ENCODE measurements at places on chromosomes 16 and 17.

DNA sequence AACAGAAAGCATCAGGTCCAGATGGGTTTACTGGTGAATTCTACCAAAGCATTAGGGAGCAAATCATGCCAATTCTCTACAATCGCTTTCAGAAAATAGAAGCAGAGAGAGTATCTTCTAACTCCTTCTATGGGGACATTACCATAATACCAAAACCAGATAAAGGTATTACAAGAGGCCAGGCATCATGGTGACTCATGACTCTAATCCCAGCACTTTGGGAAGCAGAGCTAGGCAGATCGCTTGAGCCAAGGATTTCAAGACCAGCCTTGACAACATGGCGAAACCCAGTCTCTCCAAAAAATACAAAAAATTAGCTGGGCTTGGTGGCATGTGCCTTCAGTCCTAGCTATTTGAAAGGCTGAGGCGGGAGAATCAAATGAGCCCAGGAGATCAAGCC, 23.0 kb downstream of the HBQ1 start:
- DNase-seq: no peak

DNA sequence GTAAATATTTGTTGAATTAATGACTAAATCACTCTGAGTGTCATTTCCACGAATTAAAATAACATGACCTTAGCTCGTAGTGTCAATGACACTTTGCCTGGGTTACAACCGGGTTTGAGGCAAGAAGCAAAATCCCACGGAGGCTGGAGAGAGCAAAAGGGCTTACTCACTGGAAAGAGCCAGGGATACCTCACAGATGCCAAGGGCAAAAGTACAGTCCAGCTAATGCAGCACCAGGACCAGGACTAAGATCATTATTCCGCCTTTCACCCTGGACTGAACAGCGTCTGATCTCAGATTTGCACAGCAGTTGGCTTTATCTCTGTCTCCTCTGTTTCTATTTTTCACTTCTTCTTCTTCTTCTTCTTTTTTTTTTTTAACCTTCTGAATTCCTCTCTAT, 175.5 kb downstream of the SHISA9 start:
- DNase-seq: no peak

DNA sequence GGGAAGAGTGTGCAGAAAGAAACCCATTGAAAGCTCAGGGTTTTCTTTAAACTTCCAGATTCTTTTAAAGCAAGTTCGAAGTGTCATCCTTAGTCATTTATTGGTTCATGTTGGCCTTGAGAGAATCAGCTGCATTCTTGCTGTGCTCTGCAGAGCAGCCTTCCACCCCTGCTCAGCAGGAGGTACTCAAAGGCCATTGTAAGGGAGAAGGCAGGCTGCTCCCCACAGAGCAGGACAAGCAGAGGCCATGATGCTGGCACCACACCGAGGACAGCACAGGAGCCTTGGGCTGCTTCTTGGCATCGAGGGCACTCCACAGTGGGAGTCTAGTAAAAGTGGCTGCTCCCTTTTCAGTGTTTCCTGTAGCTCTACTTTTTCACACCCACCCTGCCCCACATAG, 29.6 kb downstream of the NMT1 start:
- DNase-seq: no peak

DNA sequence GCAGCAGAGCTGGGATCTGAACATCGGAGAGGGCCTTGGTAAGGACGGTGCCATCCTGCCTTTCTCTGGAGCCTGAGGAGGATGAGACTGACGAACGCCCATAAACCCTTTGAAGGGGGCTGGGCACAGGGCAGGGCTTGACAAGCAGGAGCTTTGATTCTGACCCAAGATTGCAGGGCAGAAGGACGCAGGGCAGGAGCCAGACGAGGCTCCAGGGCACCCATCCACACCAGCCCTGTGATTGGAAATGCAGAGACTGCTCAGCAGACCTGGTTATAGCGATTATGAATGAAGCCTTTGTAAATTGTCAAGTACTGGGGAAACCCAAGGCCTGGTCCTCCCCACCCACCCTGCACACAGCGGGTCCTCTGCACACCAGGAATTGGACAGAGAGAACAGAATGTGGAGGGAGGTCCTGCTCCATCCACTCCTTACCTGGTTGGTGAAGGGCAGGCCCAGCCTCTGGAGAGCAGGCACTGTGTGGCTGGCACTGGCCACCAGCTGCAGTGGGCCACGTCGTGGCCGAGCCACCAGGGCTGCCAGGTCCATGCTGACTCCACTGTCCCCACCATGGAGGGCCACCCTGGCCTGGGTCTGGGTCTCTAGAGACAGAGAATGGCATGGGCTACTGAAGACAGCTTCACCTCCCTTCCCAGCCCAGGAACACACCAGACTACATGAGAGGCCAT, 68.8 kb downstream of the RMI2 start:
- DNase-seq: no peak

DNA sequence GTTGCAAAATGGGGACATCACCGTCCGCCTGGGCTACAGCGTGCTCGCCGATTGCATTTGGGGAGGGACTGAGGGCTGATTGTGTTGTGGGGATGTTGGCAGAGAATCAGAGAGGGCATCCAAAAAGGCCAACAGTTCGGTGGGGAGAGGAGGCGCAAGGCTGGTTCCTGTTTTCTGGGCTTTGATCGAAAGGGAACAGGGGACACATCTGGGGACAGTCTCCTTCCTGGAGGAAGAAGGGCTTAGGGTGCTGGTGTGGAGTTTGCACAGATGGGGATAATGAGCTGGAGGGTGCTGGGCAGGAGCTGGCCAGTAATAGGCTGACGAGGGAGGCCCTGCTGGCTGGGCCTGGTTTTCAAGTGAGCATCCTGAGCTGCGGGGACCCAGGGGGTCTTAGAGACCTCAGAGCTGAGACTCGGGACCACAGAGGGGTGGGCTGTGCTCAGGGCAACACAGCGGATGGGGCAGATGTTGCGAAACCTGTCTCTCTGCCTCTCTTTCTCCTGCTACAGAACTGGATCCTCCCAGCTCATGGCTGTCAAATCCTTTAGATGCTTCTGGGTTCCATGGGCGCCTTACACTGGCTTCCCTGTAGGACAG, 288.7 kb downstream of the SEC14L1 start:
- DNase-seq: no peak

GRCh38 chr17:65183736-65184135, 46.6 kb downstream of the RGS9 start:
- no peak for DNase-seq

DNA sequence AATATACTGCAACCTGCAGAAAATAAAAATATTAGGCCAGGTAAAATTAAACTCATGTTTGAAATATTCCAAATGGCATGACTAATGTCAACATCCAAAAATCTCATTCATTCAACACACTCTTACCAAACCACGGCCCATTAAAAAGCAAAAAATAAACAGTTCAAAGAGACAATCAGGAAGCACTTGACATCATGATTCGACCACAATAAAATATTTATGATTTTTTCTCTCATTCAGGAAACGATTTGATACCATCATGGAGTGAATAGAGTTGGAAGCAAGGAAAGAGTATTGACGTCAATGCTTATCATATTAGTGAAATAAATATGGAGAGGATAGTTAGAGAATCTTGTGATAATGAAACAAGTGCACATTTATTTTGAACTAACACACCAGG, 354.1 kb downstream of the KCNJ2 start:
- no peak for DNase-seq

- no peak for DNase-seq
These were observed 23.9 kb downstream of the CA10 start for GRCh38 chr17:52134641-52135040.

GRCh38 chr17:77600346-77600745, 358.2 kb upstream of the TNRC6C start:
- DNase-seq: no peak

GRCh38 chr16:3358871-3359270, 3.2 kb downstream of the OR2C1 start:
- DNase-seq: no peak

- DNase-seq: no peak
These were observed 13.5 kb upstream of the CBX4 start for GRCh38 chr17:79852748-79853147.
